ENCODE measurements at places on chromosomes 13 and 19. TPM values are rescaled to one million over a fixed set of nuclear protein-coding genes. Genes with fewer than 3 reads are reported as not detected.

The PGLYRP2 gene
- polyA plus RNA-seq = not detected

The CEACAM8 gene
- not detected for polyA plus RNA-seq

The REEP6 gene
- 13.3 TPM for polyA plus RNA-seq

The SLC8A2 gene
- polyA plus RNA-seq = 37.5 TPM

The COL4A2 gene
- polyA plus RNA-seq = 169 TPM

The ZNF345 gene
- 11.8 TPM for polyA plus RNA-seq

The BCL3 gene
- polyA plus RNA-seq = 9.6 TPM

The PLEKHF1 gene
- 3.1 TPM for polyA plus RNA-seq

The CEACAM3 gene
- polyA plus RNA-seq = not detected

The DPF1 gene
- 90.1 TPM for polyA plus RNA-seq

DNA sequence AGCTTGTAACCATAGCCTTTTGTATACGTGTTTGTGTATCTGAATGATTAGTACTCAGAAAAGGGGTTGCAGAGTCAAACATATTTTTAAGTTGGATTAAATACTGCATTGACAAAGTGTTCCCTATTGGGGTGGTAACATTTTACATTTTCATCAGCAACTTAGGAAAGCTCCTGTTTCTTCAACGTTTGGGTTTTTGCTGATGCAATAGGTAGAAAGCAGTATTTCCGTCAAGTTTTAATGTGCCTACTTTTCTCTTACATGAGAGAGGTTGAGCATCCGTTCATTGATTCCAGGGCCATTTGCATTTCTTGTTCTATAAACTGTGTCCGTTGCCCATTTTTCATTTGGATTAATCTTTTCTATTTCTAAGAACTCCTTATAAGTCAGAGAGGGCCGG is 56.2 kb downstream of the SKA3 start:
- no peak overlapping the region for H3K4me3 ChIP-seq
- no peak overlapping the region for H3K27ac ChIP-seq
- no peaks in the 10 kb centered on the region for H3K36me3 ChIP-seq
- H3K27me3 ChIP-seq = no peaks in the 10 kb centered on the region
- no peak for DNase-seq

DNA sequence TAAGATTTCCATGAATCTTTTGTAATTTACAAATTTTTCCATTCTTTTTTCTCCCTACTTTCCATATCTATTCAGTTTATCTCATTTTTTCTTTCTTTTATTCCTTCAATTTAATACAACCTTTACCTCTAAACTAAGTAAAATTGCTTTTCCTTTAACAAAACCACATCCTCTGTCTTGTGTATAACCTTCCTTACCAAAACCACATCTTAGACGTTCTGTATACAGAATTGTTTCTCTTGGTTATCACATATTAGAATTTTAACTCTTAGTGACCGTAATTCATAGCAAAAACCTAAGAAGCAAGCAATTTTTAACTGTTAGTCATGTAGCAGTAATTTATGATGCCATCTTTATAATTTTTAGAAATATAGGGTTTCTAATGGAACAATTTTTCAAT is 15.0 kb downstream of the PPP5C start:
- H3K27me3 ChIP-seq = no peaks in the 10 kb centered on the region
- H3K27ac ChIP-seq = no peak overlapping the region
- H3K4me3 ChIP-seq = no peak overlapping the region
- no peaks in the 10 kb centered on the region for H3K4me1 ChIP-seq
- no peak for DNase-seq

GRCh38 chr13:110627351-110627750 is 12.0 kb downstream of the NAXD start:
- DNase-seq = no peak
- no peaks in the 10 kb centered on the region for H3K27me3 ChIP-seq
- H3K4me1 ChIP-seq = peaks cover 3% of the 10 kb centered on the region
- H3K27ac ChIP-seq = no peak overlapping the region
- H3K4me3 ChIP-seq = no peak overlapping the region
- peaks cover 52% of the 10 kb centered on the region for H3K36me3 ChIP-seq

- peak overlapping the region; percentile 29 for H3K4me3 ChIP-seq
- no peak overlapping the region for H3K27ac ChIP-seq
- no peaks in the 10 kb centered on the region for H3K27me3 ChIP-seq
- no peak for DNase-seq
- peaks cover 4% of the 10 kb centered on the region for H3K4me1 ChIP-seq
Observed at GRCh38 chr13:19601749-19602725, 31.4 kb upstream of the MPHOSPH8 start.

DNA sequence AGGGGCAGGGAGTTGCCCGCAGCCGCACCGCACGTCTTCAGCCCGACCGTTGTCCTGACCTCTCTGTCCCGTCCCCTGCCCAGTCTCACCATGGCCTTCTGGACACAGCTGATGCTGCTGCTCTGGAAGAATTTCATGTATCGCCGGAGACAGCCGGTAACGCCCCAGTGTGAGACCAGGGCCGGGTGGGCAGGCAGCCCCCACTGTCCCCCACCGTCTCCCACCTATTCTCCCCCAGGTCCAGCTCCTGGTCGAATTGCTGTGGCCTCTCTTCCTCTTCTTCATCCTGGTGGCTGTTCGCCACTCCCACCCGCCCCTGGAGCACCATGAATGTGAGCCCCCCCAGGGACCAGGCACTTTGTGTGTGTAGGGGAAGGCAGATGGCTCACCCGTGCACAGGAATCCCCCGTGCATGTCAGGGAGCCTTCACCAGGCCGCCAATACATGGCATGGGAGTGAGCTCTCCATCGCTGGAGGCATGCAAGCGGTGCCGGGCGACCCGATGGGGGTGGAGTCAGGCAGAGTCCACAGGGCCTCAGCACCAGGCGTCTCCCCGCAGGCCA is 1.4 kb downstream of the ABCA7 start:
- no peaks in the 10 kb centered on the region for H3K27me3 ChIP-seq
- no peak overlapping the region for H3K27ac ChIP-seq
- peaks cover 48% of the 10 kb centered on the region for H3K36me3 ChIP-seq

GRCh38 chr19:5646703-5647102 is 23.8 kb downstream of the SAFB start:
- no peak for DNase-seq
- H3K4me3 ChIP-seq = no peak overlapping the region
- no peaks in the 10 kb centered on the region for H3K4me1 ChIP-seq

DNA sequence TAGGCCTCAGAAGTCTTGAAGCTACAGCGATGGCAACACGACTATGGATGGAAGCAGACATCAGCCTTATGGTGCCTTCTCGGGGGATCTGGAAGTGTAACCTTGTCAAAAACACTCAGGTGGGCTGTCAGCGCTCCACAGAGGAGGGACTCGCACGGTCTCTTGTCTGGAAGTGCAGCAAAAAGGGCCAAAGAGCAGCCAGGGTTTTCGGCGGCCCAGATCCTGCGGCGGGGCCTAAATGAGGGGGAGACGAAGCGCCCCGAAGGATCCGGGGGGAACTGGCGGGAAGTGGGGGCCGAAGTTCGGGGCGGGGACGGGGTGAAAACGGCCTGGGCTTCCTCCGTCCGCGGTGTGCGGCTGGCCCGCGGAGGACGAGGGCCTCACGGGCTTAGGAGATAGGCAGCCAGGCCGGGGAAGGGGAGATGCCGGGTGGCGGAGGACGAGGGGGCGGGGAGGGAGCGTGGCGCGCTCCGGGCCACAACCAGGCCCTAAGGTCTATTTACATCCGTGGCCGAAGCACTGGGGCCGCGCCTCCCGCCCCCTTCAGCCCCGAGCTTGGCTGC is 637 bp downstream of the RANBP3 start:
- peaks cover 21% of the 10 kb centered on the region for H3K36me3 ChIP-seq
- H3K4me3 ChIP-seq = peak overlapping the region; percentile 74
- DNase-seq = no peak

GRCh38 chr19:1524287-1524971 is 552 bp downstream of the PLK5 start:
- DNase-seq = peak; percentile 45
- H3K4me1 ChIP-seq = peaks cover 29% of the 10 kb centered on the region
- peaks cover 20% of the 10 kb centered on the region for H3K27me3 ChIP-seq
- H3K4me3 ChIP-seq = no peak overlapping the region
- H3K36me3 ChIP-seq = peaks cover 33% of the 10 kb centered on the region
- H3K27ac ChIP-seq = no peak overlapping the region

- H3K27me3 ChIP-seq = no peaks in the 10 kb centered on the region
- no peak overlapping the region for H3K4me3 ChIP-seq
- no peaks in the 10 kb centered on the region for H3K4me1 ChIP-seq
- no peak overlapping the region for H3K27ac ChIP-seq
Observed at GRCh38 chr13:66154354-66154753, 1075.8 kb downstream of the PCDH9 start.

DNA sequence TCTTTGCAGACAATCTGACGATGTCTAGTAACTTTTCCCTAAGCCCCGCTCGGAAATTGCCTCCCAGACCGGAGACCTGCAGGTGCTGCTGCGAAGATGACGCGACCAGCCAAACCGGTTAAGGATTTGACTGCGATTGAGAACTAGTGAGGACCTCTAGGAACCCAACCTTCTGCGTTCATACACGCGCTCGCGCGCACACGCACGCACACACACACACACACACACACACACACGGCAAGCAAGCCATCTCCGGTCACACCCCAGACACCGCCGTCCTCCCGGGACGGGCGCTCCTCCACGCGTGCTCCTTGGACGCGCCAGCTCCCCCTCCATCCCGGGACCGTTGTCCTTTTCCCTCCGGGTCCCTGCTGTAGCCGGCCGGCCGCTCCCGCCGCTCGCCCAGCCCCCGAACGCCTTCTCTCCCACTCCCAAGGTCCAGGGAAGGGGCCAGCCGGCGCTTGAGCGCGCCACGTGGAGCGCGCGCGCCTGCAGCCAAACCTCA is 1.2 kb downstream of the TBC1D4 start:
- H3K36me3 ChIP-seq = no peaks in the 10 kb centered on the region
- H3K27ac ChIP-seq = peak overlapping the region; percentile 47
- no peaks in the 10 kb centered on the region for H3K27me3 ChIP-seq
- peak; percentile 44 for DNase-seq
- H3K4me3 ChIP-seq = peak overlapping the region; percentile 79

GRCh38 chr19:6465006-6465405 is 935 bp downstream of the CRB3 start:
- H3K27me3 ChIP-seq = peaks cover 37% of the 10 kb centered on the region
- H3K4me3 ChIP-seq = no peak overlapping the region
- H3K36me3 ChIP-seq = no peaks in the 10 kb centered on the region
- H3K4me1 ChIP-seq = peaks cover 12% of the 10 kb centered on the region
- no peak for DNase-seq

DNA sequence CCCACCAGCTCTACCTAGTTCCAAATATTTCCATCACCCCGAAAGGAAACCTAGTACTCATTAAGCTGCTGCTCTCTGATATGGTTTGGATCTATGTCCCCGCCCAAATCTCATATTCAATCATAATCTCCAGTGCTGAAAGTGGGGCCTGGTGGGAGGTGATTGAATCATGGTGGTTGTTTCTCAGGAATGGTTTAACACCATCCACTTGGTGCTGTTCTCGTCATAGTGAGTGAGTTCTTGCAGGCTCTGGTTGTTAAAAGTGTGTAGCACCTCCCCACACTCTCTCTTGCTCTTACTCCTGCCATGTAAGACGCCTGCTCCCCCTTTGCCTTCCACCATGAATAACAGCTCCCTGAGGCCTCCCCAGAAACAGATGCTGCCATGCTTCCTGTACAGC is 43.4 kb upstream of the MED4 start:
- H3K27ac ChIP-seq = no peak overlapping the region
- no peaks in the 10 kb centered on the region for H3K4me1 ChIP-seq
- DNase-seq = no peak
- H3K4me3 ChIP-seq = no peak overlapping the region
- H3K36me3 ChIP-seq = no peaks in the 10 kb centered on the region

- peaks cover 6% of the 10 kb centered on the region for H3K36me3 ChIP-seq
- peaks cover 3% of the 10 kb centered on the region for H3K4me1 ChIP-seq
- no peak overlapping the region for H3K4me3 ChIP-seq
- H3K27me3 ChIP-seq = no peaks in the 10 kb centered on the region
- H3K27ac ChIP-seq = no peak overlapping the region
Observed at GRCh38 chr13:99506634-99507033, 5.4 kb downstream of the TM9SF2 start.

GRCh38 chr19:3370214-3370720 is 3.9 kb downstream of the NFIC start:
- DNase-seq = no peak
- peaks cover 19% of the 10 kb centered on the region for H3K27me3 ChIP-seq
- peaks cover 11% of the 10 kb centered on the region for H3K36me3 ChIP-seq
